ENCODE measurements at places on chromosomes 12 and 14.

- DNase-seq, result no peak
Observed at GRCh38 chr14:75628816-75629215, 31.9 kb downstream of the ERG28 start.

DNA sequence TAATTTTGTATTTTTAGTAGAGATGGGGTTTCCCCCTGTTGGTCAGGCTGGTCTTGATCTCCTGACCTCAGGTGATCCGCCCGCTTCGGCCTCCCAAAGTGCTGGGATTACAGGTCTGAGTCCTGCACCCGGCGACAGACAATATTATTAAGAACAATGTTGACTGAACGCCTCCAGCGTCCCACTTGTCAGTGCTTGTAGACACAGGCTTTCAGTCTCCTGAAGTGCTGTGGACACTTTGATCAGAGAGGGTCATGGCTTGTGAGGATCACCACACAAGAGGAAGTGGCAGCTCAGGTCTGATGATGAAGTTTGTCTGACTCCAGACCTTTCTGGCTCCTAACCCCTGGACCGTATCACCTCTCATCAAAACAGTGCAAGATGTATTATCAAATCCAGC is 114.6 kb downstream of the CHST11 start:
- no peak for DNase-seq

- DNase-seq, result no peak
Observed at GRCh38 chr12:112524676-112525425, 106.1 kb downstream of the PTPN11 start.

- DNase-seq, result peak; percentile 69
Observed at GRCh38 chr12:108950991-108951739, 69.7 kb downstream of the SVOP start.

DNA sequence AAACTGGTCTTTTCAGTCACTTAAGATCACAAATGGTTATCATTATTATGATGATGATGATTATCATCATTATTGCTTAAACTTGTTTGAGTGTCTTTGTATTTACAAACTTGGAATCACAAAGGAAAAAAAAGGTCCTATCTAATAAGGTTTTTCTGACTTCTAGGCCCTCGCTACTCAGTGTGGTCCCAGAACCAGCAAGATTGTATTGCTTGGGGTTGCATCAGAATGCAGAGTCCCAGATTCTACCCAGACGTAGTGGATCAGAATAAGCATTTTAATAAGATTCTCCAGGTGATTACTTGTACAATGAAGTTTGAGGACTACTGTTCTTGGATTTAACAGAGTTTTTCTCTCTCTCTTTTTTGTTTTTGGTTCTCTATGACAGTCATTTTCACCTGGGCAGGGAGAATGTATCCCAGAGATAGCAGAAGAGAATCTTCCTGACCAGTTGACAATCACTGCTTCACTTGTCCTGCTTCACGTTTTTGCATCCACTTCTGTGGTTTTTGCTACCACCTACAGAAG is 29.3 kb upstream of the PPP1R12A start:
- DNase-seq, result no peak

DNA sequence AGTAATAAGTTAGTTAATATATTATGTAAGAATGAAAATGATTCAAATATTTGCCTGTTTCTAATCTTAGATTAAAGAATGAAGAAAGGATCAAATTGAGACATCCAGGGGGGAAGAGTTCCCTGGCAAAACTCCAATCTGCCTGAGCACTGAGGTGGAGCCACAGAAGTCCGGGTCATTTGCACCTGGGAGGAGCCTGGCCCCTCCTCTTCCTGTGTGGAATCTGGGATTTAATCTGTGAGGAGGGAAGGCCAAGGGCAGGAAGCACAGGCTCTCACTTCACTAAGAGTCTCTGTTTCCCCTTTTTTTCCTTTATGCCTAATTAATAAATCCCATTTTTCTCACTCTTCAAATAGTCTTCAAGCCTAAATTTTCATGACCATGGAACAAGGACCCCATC is 599.5 kb downstream of the FLRT2 start:
- DNase-seq, result no peak

- no peak for DNase-seq
Observed at GRCh38 chr14:101945171-101945570, 19.2 kb upstream of the DYNC1H1 start.

- DNase-seq, result no peak
Observed at GRCh38 chr12:112846619-112847018, 55.1 kb downstream of the RPH3A start.

DNA sequence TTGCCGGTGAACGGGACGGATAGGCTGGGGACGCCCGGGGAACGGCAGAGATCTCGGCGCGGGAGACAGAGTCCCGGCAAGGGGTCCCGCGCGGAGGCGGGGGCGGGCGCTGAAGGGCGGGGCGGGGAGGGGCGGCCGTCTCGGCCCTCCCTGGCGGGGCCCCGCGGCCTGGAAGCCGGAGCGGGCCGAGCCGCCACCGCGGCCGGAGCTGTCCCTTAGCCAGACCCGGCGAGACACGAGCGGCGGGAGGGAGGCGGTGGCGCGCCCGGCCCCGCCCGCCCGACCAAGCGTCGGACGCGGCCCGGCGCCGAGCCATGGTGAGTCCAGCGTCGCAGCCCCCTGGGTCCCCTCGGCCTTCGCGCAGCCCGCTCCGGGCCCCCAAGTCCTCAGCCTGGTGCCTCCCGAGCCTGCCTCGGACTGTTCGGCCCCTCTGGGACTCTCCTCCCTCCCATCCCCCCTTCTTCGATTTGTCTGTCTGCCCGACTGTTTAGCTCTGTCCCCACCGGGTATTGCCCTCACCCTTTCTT is at the start of gene ARHGEF40:
Gene ARHGEF40 (plus strand): TSS at position 222 of the 527 bp plus-strand sequence. CDS start 93 bp downstream, at position 315.
- peak; percentile 27 for DNase-seq

- DNase-seq, result no peak
Observed at GRCh38 chr12:130813949-130814348, 25.1 kb downstream of the STX2 start.

DNA sequence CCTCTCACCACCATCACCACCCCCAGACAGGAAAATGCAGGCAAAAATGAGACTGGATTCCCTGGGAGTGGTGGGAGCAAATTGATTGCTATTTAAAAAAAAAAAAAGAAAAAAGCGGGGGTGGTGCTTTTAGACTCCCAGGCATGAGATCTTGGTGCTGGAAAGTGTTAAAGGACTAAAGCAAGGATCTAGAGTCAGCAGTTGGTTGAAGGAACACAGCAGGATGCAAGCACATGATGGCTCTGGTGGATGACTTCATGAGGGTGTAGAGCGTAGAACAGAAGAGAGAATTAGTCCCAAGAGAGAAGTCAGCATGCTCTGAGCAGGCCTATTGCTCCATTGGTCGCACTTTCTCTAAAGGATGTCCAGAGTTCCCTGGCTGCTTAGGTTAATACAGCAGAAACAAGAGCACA is 183.8 kb upstream of the HMGA2 start:
- DNase-seq, result no peak

DNA sequence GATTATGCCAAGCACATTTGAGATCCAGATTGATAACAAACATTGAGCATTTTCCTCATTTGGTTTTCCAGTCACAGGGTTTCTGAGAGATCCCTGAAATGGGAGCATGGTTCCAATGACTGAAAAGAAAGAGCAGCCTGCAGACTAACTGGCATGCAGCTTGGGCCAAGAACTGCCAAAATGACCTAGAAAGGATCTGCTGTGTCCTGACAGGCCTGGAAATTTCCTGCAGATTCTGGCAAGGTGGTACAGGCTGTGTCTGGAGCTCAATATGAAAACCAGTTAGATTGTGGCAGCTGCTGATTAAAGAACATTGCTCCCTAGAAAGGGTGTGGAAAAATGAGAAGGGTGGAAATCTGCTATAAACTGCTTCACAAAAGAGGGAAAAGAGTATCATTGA is 417.3 kb downstream of the IPO8 start:
- no peak for DNase-seq

DNA sequence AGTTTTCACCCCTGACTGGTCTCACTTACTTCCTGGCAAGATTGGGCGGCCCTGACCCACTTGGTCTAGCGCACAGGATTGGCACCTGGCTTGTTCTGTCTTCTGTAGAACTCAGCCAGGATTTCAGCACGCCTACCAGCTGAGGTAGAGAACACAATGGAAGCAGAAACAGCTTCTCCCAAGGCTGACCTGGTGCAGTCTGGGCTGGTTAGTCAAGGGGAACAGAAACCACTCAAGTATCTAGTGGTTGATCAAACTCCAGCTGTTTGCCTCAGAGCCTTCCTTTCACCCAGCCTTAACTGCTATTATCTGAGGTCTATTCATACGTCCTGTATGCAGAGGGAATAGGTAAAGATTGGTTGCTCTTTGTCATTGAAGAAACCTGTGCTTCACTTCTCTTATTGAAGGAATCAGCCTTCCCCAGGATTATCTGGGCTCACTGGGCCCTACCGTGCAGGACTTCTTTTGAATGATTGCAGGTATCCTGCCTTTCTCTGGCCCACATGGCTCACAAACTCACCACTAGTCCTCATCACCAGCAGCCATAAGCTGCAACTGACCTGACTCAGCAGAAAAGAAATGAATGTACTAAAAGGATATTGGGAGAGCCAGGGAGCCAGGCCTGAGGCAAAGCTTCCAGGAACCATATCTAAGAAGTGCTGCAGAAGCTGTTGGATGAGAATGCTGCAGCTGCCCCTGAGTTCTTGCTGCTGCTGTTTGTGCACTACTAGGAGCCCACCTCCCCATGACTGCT is 2.5 kb upstream of the PLEKHD1 start:
- DNase-seq, result no peak

DNA sequence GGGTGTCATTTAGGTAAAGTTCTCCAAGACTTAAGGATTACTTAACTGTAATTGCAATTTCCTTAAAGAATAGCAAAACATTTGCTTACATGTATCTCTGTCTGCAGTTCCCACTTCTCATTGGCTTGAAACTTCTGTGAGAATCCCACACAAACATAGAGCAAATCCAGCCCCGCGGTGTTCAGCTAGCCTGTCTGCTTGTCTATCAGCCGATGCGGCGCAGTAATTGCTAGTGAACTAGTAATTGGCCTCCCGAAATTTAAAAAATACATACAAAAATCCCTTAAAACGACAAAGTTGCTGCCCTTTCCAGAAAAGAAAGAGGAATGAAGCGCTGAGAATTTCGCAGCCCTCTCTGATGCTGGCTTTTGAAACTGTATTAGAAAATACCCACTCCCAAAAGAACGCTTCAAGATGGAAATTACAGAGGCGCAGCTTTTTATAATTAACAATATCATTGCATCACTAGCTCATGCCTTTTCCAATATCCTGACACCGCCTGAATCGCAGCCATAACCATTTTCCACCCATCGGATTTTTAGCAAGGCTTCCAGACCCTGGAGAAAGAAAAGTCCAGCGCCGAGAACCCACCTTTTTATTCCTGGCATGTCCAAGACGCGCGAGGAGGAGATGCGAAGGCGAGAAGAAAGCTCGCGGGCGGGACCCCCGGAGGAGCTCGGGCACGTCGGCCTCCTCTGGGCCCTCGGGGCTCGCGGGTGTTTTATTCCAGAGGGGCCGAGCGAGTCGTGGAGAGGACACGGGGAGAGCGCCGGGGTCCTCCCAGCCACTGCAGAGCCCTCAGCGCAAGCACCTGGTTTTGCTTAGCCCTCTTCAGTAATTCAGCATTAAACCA is 646 bp downstream of the FBLN5 start:
- peak; percentile 8 for DNase-seq

GRCh38 chr12:111754671-111755070 is 12.1 kb upstream of the ALDH2 start:
- no peak for DNase-seq

DNA sequence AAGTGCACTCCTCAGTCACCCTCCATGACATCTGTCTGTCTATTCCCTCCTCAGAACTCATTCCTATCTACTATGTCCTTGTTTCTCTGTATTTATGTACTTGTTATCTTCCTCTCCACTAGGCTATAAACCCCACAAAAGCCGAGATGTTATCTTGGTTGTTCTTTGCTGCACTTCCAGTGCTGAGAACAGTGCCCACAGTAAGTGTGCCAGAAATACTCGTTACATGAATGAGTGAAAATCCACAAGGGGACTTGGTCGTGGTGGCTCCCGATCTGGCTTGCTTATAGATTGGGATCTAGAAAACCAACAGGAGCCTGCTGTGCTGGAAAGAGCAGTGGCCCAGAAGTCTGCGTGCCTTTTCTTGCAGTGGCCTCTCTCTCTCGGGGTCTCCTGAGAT is 111.9 kb upstream of the PRMT8 start:
- no peak for DNase-seq

DNA sequence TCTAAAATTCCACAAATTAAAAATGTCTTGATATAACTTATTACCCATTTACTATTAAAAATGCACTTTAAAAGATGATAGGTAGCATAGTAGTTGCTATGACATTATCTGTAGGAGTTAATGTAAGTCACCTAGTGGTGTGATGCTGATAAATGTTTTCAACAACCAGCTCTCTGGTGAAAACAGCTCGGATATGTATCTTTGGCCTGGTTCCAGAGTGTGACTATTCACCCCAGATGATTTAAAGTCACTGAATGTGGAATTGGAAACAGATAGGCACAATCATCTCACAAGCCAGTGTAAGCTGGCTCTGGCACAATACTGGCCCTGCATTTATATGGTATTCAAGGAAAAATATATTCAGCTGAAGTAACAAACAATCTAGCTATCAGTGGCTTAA is 9.2 kb upstream of the CCDC196 start:
- no peak for DNase-seq

- no peak for DNase-seq
Observed at GRCh38 chr12:91616416-91616815, 433.8 kb upstream of the DCN start.

DNA sequence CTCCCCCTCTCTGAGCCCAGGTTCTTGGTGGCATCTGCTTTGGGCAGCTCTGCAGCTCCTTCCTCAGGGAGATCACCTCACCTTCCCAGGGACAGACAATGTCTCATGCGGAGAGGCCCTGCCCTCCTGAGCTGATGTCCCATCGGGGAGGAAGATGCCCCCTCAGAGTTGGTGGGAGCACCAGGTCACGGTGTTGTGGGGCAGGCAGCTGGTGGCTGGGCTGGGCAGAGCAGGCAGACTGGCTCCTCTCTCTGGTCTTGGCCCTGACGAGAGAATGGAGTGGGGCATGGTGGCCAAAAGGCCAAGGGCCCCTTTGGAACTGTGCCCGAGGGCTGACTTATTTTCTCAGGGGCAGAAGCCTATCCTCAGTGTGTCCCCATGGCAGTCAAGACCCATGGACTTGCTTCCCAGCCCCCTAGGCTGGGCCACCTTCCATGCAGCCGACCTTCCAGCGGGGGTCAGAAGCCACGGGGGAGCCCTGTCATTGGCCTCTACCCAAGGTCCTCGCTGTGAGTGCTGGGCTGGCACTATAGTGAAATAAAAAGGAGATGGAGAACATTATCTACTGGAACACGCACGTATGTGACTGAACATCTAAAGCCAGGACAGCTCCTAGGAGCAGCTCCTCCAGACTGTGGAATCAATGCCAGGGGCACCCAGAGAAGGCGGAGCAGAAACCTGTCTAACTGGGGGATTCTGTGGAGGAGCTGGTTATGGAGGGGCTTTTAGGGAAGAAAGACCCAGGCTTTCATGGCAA is 21.9 kb downstream of the PPP2R5C start:
- DNase-seq, result no peak

- DNase-seq, result no peak
Observed at GRCh38 chr12:58811346-58811745, 109.0 kb downstream of the LRIG3 start.

- no peak for DNase-seq
Observed at GRCh38 chr12:57560516-57560915, 10.7 kb downstream of the KIF5A start.

Data from activated naive CD8-positive, alpha-beta T cell treated with anti-CD3 and anti-CD28 coated beads, Interleukin-2, amount 50 U/mL, for 24 hours (primary cell).